ENCODE measurements at places on chromosomes 5 and 9.

DNA sequence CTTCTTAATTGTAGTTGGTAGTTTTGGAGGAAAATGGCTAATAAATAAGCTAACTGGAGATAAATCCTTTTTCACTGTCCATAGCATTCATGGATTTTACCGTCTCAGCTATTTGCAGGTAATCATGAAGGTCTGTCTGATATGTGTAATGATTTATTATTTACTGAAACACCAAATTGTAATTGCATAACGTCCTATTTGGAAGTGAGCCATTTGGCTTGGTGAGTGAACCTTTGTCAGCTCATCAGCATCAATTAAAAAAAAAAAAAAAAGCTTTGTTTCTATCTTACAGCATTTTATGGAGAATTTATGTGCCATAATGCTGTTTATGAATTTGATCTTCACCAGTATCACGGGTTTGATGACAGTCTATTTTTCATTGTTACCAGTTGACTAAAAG is 20.2 kb downstream of the RECK start:
- no peak for DNase-seq

DNA sequence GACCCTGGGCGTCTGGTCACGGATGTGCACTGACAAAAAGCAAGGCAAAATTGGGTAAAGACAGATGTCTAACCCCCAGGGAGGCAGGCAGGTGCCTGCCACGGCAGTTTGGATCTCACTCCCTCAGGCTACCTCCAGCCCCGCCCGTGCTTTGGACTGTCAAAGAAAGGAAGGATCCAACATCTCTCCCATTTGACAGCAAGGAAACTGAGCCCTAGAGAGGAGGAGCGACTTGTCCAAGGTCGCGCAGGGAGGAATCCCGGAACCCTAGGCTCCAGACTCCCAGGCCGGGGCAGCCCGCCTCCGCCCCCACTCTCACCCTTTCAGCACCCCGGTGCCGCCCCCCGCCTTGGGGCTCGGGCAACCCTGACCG is 376 bp downstream of the GOLGA1 start:
- DNase-seq: no peak

DNA sequence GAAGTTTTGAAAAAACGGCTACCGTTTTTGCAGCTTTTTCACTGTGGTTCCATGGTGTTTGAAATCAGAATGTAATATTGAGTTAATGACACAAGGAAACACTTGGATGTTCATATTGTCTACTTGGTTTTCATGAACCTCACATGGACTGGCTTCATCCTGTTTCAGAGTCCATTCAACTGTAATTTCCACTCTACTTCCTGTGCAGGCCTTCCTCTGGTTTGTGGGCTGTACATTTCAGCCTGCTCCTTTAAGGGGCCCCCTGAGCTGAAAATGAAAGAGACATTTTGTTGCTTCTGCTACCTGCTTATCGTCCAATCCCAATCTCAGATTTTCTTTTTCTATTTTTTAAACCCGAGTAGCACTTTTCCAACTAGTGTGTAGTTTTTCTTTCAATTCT is 41.8 kb upstream of the CDKN2B start:
- no peak for DNase-seq

GRCh38 chr5:93787598-93787997 is 46.2 kb upstream of the POU5F2 start:
- DNase-seq: no peak

- DNase-seq: no peak
Measured at GRCh38 chr9:86274821-86275643, 7.3 kb downstream of the ISCA1 start.

GRCh38 chr5:81428861-81429260 is 34.9 kb upstream of the ACOT12 start:
- no peak for DNase-seq

Measured in fibroblast of mammary gland (primary cell).